ENCODE measurements at places on chromosomes 2 and 18. TPM values are rescaled to one million over a fixed set of nuclear protein-coding genes. Genes with fewer than 3 reads are reported as not detected.

The HOXD1 gene
- total RNA-seq = not detected

The ACTR3 gene
- total RNA-seq = 64.1 TPM

The SLC9A2 gene
- not detected for total RNA-seq

The ANKRD23 gene
- total RNA-seq = 6.2 TPM

The KIAA2012 gene
- not detected for total RNA-seq

The GALR1 gene
- total RNA-seq = under 0.01 TPM

The KCTD1 gene
- total RNA-seq = 8.6 TPM

The COL3A1 gene
- total RNA-seq = not detected

The CD8B2 gene
- under 0.01 TPM for total RNA-seq

The HOXD3 gene
- total RNA-seq = not detected

The FSHR gene
- under 0.01 TPM for total RNA-seq

The TUBA3E gene
- total RNA-seq = not detected

The STAMBP gene
- 24.5 TPM for total RNA-seq

The ORC2 gene
- 7.5 TPM for total RNA-seq

The GTF2A1L gene
- total RNA-seq = not detected

The MC4R gene
- total RNA-seq = not detected

The ERBB4 gene
- total RNA-seq = not detected

The GALNT3 gene
- 2.2 TPM for total RNA-seq

The TM4SF20 gene
- total RNA-seq = not detected

The AKAIN1 gene
- not detected for total RNA-seq

The NEB gene
- under 0.01 TPM for total RNA-seq

The NTSR2 gene
- total RNA-seq = not detected

The ATP6V1C2 gene
- total RNA-seq = not detected

The BOLL gene
- total RNA-seq = not detected
